ENCODE measurements at places on chromosomes 1 and 21.

DNA sequence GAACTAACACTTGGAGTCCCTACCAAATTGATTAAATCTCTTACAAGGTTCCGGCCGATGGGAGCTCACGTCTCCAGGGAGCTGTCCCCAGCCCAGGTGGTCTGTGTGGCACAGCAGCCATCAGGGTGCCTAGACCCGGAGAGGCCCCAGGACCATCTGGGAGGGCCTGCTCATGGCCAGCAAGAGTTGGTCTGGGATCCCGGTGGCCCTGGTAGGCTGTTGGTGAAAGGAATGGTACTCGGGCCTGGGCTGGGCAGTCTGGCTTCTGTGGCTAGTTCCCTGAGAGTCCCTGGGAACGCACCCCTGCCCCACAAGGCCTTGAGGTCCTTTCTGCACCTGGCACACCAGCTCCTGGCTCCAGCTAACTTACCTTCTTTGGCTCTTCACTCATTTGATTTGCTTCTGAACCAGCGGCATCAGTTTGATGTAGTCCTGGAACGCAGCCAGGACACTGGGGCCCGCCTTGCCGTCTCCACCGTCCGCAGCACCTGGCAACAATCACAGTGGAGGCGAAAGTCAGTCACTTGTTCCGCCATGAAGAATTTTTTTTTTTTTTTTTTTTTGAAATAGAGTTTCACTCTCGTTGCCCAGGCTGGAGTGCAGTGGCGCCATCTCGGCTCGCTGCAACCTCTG, 62.5 kb downstream of the SCCPDH start:
- DNase-seq, result no peak

DNA sequence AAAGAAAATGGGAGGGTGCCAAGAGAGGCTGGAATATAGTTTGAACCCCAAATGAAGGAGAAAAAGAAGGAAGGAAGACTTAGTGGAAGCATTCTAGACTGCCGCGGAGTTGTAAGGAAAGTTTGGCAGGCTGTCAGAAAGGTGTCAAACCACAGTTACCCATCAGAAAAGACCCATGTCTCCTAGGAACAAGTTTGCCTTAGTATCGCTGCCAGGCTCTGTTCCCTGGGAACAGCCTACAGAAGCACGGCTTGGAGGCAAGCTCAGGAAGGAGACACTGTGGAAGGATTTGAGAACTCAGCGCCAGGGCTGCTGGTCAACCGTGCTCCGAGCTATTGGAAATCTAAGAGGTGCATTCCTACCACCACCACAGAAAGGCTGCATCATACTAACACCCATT, 197.4 kb downstream of the RRAGC start:
- DNase-seq, result no peak

- no peak for DNase-seq
Observed at GRCh38 chr1:184296466-184297243, 90.2 kb upstream of the C1orf21 start.

DNA sequence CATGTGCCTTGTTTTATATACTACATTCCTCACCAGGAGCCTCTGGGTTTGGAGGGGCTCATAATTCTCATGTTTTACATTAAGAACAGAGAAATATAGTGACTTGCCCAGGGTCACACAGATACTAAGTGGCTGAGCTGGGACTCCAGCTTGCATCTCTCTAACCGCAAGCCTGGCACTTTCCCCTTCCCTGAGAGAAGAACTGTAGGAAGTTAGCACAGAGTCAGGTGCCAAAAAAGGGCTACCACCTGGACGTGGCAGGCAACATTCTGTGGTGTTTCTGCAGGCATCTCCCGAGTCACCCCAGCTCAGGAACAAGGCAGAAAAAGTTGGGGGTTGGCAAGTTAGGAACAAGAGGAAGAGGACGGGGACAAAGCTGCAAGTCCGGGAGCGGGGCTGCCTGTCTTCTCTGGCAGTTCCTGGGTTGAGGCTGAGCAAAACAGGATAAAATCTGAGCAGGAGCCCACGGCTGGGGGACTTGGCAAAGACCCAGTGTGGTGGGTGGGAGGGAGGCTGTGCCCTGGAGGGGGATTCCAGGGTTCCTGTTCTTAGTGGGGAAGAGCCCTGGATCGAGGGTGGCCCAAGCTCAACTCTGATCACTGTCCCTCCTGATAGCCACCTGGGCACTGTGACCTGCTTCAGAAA, 9.8 kb downstream of the PLA2G5 start:
- DNase-seq, result no peak

- DNase-seq, result no peak
Observed at GRCh38 chr1:34129630-34130029, 35.4 kb downstream of the CSMD2 start.
